Stimulated activated CD4-positive, alpha-beta T cell treated with anti-CD3 and anti-CD28 coated beads, Interleukin-2, amount 100 ng/mL, for 24 hours (primary cell): ENCODE measurements at places on chromosomes 5 and 9.

DNA sequence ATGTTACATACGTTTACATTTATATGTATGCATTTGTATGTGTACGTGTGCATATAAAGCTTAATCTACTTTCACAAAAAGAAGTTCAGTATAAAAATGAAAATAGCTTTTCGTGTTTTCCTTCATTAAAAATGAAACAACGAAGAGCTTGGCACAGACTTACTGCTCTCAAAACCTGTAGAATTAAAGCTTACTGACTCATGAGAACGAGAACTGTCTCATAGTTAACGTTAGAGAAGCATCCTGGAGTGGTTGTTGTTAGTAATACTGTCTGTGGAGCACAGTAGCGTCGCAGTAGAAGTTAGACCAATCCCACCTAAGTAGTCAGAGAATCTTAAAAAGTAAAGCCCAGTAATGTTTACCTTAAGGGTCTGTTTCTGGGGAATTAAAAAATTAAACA, 1.3 kb downstream of the MAT2B start:
- no peak for DNase-seq

GRCh38 chr9:69317894-69318293, 7.1 kb upstream of the ENTREP1 start:
- peak; percentile 24 for DNase-seq

DNA sequence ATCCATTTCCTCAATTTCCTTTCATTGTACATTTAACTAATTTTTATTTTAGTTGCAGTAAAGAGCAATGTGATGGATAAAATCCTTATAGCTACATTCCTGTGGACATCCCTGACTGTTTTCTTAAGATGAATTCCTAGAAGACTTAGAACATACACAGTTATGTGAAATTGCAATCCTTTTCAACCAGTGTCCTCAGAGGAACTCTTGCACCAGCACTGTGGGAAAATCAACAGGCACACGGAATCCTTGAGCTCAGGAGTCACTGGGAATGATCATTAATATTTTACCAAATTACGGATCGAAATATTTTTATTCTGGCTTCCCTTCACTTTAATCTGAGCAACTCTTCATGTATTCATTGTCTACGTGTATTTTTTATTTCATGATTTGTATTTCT, 901.9 kb upstream of the WWC1 start:
- no peak for DNase-seq

- no peak for DNase-seq
Measured at GRCh38 chr9:120307599-120307998, 272.4 kb downstream of the CDK5RAP2 start.

GRCh38 chr5:66469684-66470083, 126.5 kb upstream of the MAST4 start:
- DNase-seq, result no peak

DNA sequence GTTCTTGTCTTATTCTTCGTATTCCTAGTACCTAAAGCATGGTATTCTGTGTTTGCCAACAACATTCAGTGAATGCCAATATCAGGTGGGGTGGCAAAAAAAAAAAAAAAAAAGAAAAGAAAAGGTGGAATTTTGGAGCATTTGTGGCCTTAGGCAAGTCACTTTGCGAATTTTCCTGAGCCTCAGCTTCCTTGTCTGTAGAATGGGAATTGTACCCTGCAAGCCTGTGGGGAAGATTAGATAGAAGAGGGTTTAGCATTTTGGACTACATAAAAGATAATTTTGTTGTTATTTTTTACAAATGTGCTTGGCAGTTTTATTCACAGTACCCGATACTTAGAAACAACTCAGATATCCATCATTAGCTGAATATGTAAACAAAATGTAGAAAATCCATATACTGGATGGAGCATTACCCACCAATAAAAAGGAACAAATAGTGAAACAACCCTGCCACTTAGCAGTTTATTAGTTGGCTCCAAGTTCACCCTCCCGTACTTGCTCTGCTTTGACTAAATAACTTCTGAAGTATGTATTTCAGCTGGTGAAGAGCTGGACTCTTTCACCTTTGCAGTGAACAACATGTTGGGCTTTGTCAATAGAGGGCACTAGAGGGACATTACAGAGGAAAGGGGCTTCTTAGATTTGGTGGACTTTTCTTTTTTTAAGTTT, 13.6 kb downstream of the UBE2D2 start:
- DNase-seq, result no peak

- no peak for DNase-seq
Measured at GRCh38 chr9:131111854-131112311, 13.5 kb upstream of the NUP214 start.

- no peak for DNase-seq
Measured at GRCh38 chr5:143142596-143143435, 260.7 kb downstream of the NR3C1 start.

- no peak for DNase-seq
Measured at GRCh38 chr9:121842612-121842978, 191.2 kb downstream of the DAB2IP start.

GRCh38 chr5:158811350-158811749, 288.4 kb downstream of the EBF1 start:
- no peak for DNase-seq
